Activated CD8-positive, alpha-beta memory T cell treated with anti-CD3 and anti-CD28 coated beads for 1 hour (primary cell): ENCODE measurements at places on chromosomes 12 and 14.

GRCh38 chr12:118330421-118331018, 42.2 kb downstream of the TAOK3 start:
- DNase-seq, result no peak

- DNase-seq, result no peak
Measured at GRCh38 chr14:105421723-105422615, 2.3 kb downstream of the MTA1 start.

DNA sequence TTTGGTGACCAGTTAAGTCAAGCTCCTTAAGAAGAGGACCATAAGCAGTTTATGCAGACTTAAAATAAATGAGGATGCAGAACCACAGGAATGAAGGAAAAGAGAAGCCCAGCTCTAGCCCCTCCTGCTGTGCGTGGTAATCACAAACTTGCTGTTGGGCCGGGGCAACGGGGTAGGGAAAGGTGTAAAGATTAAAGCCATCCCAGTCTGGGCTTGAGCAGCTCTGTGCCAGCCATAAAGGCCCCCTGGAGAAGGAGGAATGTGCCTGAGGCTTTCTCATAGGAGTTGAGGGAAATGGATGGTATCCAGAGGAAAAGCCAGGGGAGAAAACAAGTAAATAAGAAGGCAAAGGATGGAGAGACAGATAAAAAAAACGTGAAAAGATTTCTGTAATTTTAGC, 25.1 kb downstream of the TEP1 start:
- DNase-seq, result no peak

GRCh38 chr14:71362282-71362681, 455.0 kb downstream of the PCNX1 start:
- no peak for DNase-seq

GRCh38 chr12:131035245-131035681, 81.6 kb downstream of the ADGRD1 start:
- DNase-seq, result no peak

- DNase-seq, result no peak
Measured at GRCh38 chr14:49920935-49921334, 28.1 kb downstream of the ARF6 start.

DNA sequence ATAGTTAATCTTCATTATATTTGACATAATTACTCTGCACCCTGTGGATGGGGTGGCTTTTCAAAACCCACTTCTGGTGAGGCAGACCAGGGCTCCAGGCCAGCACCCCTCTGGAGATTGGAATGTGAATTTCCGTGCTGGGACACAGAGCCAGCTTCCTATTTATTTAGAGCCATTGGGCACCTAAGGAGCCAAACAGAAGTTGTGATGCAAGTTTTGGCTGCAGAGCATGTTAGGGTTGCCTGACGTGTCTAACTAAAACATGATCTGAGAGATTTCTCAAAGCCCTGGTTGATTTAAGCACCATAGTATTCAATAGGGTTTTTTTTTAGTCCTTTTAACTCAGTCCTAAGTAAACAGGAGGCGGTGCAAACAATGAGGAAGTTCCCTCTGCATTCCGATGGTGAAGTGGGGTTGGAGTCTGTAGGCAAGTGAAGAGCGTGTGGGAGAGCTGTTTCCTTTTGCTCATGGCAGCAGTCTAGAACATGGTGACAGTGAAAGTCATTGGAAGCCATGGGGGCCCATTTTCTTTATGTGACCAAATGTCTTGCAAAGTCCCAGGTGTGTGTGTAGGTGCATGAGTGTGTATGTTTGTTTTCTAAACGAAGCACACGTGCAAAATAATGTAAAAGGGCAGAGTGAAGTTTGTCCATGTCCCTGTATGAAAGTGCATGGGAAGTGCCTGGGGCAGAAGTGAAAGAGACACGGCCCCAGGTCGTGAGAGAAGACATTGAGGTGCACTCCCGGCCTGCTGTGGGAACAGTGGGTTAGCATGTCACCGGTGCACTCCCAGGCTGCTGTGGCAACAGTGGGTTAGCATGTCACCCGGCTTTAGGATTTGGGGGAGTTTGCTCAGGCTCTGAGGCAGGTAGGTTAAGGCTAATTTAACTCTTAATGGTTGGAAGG, 117.7 kb downstream of the PRKCH start:
- no peak for DNase-seq

GRCh38 chr12:1732914-1733313, 42.0 kb downstream of the ADIPOR2 start:
- no peak for DNase-seq

- DNase-seq, result no peak
Measured at GRCh38 chr12:45785315-45785714, 55.8 kb downstream of the ARID2 start.

DNA sequence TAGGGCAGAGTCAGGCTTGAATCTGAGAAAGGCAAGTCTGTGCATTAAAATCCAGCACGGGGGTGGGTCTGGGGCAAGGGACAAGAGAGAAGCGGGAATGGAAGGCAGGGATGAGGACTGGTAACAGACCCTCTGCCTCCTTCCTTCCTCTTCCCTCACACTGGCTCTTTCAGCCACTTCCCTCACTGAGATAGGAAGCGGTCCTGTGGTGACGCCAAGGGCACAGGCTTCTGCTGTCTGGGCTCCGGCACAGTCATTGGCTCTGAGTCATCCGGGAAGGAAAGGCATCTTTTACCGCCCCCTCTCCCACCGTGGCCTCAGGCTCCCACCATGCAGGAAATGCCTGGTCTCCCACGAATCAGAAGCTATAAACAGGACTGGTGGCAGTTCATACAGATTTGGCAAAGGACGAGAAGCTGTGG, 70.2 kb downstream of the ETV6 start:
- DNase-seq, result peak; percentile 4

DNA sequence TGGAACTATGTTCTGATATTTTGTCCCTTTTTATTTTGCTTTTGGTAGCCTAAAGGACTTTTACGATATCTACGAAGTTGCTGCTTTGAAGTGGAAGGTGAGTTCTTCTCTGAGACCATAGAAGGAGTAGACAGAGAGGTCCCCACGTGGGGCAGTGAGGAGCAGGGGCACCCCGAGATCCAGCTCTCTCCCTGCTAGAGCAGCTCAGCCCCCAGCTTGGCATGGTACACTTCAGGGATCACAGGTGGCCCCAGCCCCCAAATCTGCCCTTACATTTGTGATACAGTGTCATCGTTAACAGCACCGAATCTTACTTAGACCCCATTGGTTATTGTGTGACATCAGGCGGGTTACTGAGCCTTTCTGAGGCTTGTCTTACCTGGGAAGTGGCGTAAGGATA, 56.8 kb downstream of the SLC8B1 start:
- no peak for DNase-seq

DNA sequence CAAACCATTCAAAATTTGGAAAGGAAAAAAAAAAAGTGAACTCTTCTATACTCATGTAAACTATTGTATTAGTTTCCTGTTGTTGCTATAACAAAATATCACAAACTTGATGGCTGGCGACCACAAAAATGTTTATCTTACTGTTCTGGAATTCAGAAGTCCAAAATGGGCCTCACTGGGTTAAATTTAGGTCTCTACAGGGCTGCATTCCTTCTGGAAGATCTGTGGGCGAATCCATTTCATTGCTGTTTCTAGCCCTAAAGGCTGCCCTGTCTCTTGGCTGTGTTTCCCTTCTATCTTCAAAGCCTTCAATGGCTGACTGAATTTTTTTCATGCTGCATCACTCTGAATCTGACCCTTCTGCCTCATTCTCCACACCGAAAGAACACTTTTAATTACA, 105.1 kb upstream of the NAV3 start:
- DNase-seq, result no peak

DNA sequence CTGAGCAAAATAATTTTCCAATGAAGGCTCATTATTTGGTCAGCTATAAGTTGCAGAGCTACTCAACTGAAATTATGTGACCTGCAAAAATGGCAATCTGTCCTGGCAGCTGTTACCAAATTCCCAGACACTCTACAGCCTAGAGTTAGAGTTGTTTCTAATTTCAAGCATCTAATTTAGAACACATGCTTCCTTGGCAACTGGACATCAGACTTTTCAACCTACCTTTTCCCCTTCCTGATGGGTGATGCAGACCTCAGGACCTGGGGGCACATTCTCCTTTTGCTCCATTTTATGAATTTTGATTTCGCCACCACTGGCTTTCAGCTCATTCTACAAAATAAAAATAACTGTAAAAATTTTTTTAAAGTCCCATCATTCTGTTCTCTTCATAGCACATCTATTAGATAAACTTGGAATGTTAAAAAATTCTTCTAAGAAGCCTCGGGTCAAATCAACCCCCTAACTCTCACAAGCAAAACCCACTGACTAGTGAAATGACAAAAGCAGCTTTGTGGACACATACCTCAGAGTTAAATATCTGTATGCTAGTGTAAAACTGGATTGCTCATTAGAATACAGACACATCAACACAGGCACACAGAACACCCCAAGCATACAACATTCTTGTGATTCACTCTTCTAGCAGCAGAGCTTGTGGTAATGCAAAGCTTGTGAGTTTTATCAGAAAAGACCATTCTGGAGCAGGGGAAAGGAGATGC, 33.5 kb upstream of the CERS5 start:
- no peak for DNase-seq

GRCh38 chr12:79935624-79936345, 888 bp upstream of the PPP1R12A start:
- no peak for DNase-seq

- no peak for DNase-seq
Measured at GRCh38 chr12:92582893-92583292, 119.9 kb upstream of the PLEKHG7 start.

DNA sequence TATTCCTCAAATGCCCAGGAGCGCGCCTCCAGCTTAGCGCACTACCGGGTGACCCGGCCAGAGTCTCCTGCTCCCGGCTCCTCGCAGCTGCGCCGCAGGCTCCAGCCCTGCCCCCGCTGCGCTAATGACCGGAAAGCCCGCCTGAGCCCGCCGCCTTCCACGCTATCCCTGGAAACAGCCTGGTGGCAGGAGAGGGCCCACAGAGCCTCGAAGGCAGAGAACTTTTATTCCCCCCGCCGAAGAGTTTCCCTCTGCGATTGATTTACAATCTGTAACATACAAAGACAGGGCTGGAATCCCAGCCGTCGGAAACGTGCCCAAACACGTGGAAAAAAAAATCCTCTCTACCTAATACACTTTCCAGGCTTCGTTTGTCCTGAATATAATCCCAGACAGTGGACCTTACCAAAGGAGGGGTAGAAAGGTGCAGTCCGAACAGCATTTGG, 1.5 kb downstream of the COL2A1 start:
- DNase-seq, result no peak

- DNase-seq, result no peak
Measured at GRCh38 chr12:72264548-72265175, 7.5 kb upstream of the TRHDE start.
